ENCODE measurements at places on chromosomes 5 and 9.

DNA sequence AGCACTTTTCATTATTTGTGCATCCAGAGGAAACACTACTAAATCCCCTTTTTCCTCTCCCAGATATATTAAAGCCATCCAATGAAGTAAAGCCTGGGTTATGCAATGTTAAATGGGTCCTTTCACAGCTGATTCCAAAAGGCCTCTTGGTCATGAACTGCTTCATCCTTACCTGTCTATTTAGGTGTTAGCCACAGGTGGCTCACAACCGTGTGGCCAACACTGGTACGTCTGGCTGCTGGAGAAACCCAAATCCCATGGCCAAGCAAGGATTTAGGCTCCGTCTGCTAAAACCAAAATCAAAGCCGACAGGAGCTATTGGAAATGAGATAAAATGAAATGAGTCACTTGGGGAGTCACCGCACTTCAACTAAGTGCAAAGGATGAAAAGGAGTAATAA, 193.9 kb downstream of the ADCY2 start:
- DNase-seq: no peak

DNA sequence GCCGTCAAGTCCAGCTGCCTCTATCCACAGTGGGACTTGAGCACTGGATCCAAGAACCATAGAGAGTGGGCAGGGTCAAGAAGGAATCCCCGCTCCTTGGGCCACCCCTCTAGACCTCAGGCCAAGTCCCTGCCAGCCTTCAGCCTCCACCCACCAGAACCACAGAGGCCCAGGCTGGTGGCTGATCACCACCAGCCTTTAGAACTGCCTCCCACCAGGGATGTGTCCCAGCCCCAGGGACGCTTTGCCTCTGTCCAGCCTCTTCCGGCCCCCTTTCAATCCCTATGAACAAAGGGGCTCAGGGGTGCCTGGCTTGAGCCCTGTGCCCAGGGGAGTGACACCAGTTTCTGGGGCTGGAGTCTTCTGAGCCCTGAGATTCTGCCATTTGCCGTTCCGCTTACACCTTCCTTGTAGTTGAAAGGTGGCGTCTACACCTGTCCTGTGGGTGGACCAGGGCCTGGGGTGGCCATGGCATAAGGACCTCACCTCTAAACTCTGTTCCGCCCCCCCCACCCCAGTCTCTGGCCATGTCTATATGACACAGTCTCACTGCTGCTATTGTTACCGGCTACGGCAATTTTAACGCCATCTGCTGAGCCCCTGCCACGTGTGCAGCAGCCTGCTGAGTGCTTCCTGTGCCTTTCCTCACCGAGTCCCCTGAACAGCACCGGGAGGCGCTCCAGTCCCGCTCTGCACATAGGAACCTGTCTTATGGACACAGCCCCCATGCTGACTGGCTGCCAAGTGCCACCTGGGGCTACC, 35.7 kb upstream of the ORM1 start:
- no peak for DNase-seq

DNA sequence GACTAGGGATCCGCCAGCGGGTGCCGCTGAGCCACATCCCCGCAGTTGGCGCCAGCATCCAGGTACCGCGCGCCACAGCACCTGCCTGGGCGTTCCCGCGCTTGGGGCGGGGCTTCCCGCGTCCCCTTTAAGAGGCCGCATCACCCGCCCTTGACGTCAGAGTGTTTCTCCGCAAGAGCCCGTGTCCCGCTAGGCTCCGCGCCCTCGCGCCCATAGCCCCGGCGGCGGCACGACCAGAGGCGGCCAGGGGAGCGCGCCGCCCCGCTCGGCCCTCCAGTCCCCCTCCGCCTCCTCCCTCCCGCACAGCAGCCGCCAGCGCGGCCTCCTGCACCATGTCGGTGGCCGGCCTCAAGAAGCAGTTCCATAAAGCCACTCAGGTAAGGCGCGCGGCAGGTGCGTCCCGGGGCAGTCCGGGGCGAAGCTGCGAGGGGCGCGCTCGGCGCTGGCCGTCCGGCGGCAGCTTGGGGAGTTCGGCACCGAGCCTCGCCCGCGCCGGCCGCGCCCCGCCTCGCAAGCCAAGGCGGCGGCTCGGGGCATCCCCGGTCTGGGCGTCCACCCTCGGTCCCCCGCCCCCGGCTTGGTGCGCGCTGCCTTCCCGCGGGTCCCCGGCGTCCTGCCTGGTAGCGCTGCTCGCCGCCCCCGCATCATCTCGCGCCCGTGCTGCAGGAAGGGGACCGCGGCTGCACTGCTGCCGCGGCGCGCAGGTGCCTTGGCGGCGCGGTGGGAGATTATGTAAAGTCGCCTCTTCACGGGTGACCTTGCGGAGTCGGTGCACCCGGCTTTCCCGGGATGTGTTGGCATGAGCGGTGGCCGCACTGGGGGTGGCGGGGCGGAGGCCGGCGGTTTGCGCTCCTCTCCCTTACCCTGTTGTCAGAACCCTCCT, at the start of gene SH3GL2:
TSS of gene SH3GL2 (plus strand) at position 156 of the 883 bp plus-strand sequence.
- DNase-seq: no peak

DNA sequence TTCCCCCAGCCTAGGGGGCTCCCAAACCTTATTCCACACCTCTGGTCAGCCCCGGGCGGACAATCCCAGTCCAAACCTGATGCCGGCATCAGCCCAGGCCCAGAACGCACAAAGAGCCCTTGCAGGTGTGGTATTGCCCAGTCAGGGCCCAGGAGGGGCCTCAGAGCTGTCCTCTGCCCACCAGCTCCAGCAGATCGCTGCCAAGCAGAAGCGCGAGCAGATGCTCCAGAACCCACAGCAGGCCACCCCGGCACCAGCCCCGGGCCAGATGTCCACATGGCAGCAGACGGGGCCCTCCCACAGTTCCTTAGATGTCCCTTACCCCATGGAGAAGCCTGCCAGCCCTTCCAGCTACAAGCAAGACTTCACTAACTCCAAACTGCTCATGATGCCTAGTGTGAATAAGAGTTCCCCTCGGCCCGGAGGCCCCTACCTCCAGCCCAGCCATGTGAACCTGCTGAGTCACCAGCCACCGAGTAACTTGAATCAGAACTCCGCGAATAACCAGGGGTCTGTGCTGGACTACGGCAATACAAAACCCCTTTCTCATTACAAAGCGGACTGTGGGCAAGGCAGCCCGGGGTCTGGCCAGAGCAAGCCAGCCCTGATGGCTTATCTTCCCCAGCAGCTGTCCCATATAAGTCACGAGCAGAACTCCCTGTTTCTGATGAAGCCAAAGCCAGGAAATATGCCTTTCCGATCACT, 27.6 kb upstream of the LTC4S start:
- DNase-seq: no peak

All from stimulated activated CD4-positive, alpha-beta T cell treated with anti-CD3 and anti-CD28 coated beads, Interleukin-15, amount 100 ng/mL, for 1 hour (primary cell).